Right atrium auricular region (tissue), 2 donors: ENCODE measurements at places on chromosomes 2 and 18. TPM values are rescaled to one million over a fixed set of nuclear protein-coding genes. Genes with fewer than 3 reads are reported as not detected.

Gene MTERF4
- 25.3 TPM for total RNA-seq

Gene SPATA3
- not detected for total RNA-seq

Gene POLE4
- 15.1 TPM for total RNA-seq

Gene MTX2
- total RNA-seq = 36.7 TPM

Gene MYCN
- 0.30 TPM for total RNA-seq

Gene TGFA
- total RNA-seq = 1.7 TPM

- no peak overlapping the region for H3K27ac ChIP-seq
- H3K36me3 ChIP-seq = peaks cover 3% of the 10 kb centered on the region
- H3K4me3 ChIP-seq = no peak overlapping the region
These were observed 7.5 kb downstream of the SMCHD1 start for GRCh38 chr18:2662990-2663389.

DNA sequence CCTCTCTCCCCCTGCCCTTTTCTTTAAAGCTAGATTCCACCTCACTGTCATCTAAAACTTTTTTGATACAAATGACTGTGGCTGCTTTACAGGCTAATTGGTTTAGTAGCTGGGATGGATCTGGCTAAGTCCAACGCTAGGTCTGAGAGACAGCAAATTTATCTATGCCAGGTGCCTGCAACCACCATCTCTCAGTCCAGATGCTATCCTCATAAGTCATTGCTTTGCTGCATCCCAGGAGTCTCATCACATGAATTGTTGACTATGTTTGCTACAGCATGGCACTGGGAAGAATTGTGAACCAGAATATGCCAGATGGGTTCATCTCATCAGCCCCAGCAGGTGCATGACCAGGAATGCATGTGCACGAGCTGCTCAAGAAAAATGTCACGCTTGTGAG lies 100.0 kb upstream of the PID1 start:
- no peaks in the 10 kb centered on the region for H3K36me3 ChIP-seq
- H3K4me3 ChIP-seq = no peak overlapping the region
- H3K27ac ChIP-seq = no peak overlapping the region
- no peaks in the 10 kb centered on the region for H3K27me3 ChIP-seq

DNA sequence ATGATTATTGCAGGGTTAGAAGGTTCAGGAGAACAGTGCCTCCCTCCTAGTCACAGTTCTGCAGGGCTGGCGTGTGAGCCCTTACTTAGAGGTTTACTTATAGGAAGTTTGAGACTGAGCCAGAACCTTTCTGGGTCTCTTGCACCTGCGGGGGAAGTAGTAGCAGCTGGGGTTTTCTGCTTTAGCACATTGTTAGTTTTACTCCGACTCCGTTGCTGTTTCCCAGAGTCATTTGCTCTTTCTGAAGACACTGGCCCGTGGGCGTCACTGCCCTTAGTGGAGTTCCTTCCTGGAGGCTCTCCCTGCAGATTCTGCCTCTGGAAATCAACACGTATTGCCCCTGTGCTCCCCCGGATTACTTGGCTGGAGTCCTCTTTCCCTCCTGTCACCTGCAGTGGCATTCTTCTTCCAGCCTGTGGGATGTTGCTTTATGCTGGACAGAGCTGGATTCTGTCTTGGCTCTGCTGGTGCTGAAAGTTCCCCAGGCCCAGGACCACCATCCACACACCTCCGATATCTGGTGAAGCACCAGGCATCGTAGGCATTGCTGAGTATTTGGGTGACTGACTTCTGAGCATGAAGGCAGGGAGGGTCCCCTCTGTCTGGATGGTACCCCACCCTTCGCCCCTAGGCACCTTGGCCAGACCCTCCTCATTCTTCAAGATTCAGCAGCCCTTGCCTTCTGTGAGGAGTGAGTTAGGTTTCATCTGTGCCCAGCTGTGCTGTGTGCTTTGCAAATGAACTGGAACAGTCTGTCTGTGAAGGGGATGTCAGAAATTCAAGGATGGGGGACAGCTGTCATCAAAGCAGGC lies 51.7 kb downstream of the AGAP1 start:
- H3K4me3 ChIP-seq = no peak overlapping the region
- H3K27ac ChIP-seq = no peak overlapping the region
- no peaks in the 10 kb centered on the region for H3K4me1 ChIP-seq
- no peaks in the 10 kb centered on the region for H3K27me3 ChIP-seq

GRCh38 chr18:37251679-37252078 lies 313.9 kb downstream of the CELF4 start:
- no peak overlapping the region for H3K4me3 ChIP-seq
- no peak overlapping the region for H3K27ac ChIP-seq
- H3K4me1 ChIP-seq = peaks cover 12% of the 10 kb centered on the region
- no peaks in the 10 kb centered on the region for H3K27me3 ChIP-seq
- no peaks in the 10 kb centered on the region for H3K36me3 ChIP-seq

DNA sequence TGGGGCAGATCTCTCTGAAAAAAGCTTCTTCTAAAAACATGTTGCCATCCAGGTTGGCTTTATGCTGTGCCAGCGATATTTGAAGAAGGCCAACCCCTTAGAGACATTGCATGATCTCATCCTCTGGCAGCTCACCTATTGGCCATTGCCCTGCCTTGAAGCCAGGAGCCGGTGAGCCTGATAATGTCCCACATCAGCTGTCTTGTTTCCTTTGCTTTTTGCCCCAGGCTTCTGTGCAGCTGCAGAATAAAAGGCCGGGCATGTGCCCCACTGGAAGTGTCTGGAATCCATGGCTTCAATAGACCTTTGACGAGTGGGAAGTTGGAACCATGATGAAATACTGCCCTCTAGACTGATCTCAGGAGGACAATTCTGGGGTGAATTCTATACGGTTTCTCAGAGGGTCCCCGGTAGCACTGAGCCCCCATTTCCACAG lies 523.5 kb upstream of the ZEB2 start:
- no peak for DNase-seq
- no peaks in the 10 kb centered on the region for H3K27me3 ChIP-seq
- H3K27ac ChIP-seq = no peak overlapping the region
- no peaks in the 10 kb centered on the region for H3K4me1 ChIP-seq
- H3K36me3 ChIP-seq = no peaks in the 10 kb centered on the region

DNA sequence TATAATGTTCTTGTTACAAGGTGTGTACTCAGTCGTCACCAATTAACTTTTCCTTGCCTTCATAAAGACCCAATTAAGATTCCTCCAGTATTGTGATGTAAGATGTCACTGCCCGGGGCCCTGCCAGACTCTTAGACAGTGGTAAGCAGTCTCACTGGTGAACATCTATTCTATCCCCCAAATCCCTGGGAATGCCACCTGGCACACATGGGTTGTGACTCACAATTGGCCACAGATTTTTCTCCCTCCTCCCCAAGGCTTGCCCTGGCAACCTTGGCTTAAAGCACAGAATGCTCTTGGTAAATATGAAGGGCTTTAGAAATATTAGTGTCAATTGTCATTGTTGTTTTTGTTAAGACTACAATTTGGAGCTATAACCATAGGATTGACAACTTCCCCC lies 287.9 kb downstream of the ETAA1 start:
- H3K4me3 ChIP-seq = no peak overlapping the region
- H3K27me3 ChIP-seq = no peaks in the 10 kb centered on the region
- no peak overlapping the region for H3K27ac ChIP-seq
- H3K4me1 ChIP-seq = no peaks in the 10 kb centered on the region
- DNase-seq = no peak

DNA sequence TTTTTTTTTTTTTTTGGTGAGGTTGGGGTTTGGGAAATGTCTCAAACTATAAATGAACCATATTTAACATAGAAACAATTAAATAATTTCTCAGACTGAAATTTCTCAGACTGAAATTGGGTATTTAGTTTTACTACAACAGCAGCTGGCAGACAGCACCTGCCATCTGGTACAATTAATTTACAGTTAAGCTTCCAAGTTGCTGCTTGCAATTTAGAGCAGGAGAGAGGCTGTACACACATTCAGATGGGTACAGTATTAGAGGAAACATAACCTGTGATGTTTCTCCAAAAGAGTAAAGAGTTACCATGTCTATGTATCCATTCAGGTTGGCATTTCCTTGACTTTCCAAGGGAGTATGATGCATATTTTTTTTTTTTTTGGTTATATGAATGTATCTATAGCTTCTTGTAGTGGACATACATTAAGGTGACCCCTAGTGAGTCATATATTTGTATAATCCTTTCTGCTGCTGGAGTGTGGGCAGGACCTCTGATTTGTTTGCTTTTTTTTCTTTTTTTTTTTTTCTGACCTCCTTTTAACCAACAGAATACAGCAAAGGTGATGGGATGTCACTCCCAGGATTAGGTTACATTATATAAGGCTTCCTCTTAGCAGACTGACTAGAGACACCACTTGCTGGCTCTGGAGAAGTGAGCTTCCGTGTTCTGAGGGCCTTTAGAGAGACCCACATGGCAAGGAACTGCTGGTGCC lies 201.7 kb downstream of the PTH2R start:
- H3K4me3 ChIP-seq = no peak overlapping the region
- no peak for DNase-seq
- H3K4me1 ChIP-seq = no peaks in the 10 kb centered on the region

DNA sequence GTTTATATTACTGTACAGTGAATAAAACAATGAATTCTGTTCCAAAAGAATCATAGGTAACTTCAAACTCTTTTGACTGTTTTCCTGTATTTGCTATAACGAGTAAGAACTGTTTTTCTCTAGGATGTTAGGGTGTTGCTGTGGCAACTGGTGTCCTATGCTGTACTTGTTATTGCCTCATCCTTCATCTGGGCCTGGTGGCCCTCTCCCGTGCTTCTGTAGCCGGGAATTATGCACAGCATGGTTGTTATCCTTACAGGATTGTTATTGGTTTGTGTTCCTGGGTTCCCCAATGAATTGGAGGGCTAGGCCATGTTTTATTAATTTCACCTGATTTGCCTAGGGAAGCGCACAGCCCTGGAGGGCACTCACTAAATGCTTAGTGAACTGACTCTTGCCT lies 279.2 kb downstream of the PTPRM start:
- H3K27ac ChIP-seq = no peak overlapping the region
- no peaks in the 10 kb centered on the region for H3K36me3 ChIP-seq
- H3K4me3 ChIP-seq = no peak overlapping the region
- no peak for DNase-seq
- H3K27me3 ChIP-seq = no peaks in the 10 kb centered on the region

GRCh38 chr2:118986738-118987137 lies 44.7 kb downstream of the MARCO start:
- no peaks in the 10 kb centered on the region for H3K27me3 ChIP-seq
- no peak for DNase-seq
- H3K4me3 ChIP-seq = no peak overlapping the region
- no peaks in the 10 kb centered on the region for H3K36me3 ChIP-seq
- H3K4me1 ChIP-seq = no peaks in the 10 kb centered on the region

- H3K4me1 ChIP-seq = no peaks in the 10 kb centered on the region
- H3K27ac ChIP-seq = peak overlapping the region; percentile 68
- H3K4me3 ChIP-seq = peak overlapping the region; percentile 46
- no peak for DNase-seq
- no peaks in the 10 kb centered on the region for H3K36me3 ChIP-seq
These were observed 727 bp downstream of the KIF1A start for GRCh38 chr2:240819126-240819857.

DNA sequence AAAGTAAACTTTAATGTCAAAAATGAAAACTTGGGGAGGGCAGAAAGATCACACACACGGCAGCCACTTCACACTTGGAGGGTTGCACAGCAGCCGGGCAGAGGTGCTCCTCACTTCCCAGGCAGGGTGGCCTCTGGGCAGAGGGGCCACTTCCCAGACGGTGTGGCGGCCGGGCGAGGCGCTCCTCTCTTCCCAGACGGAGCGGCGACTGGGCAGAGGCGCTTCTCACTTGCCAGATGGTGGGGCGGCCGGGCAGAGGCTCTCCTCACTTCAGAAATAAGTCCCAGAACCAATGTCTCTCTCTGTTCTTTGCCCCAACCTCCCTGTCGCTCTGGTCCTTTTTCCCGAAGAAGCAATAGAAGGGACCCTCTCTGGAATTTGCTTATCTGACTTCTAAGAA lies 65.7 kb upstream of the LRPPRC start:
- no peak for DNase-seq
- no peak overlapping the region for H3K4me3 ChIP-seq
- H3K4me1 ChIP-seq = no peaks in the 10 kb centered on the region
- H3K27ac ChIP-seq = no peak overlapping the region
- no peaks in the 10 kb centered on the region for H3K27me3 ChIP-seq
- no peaks in the 10 kb centered on the region for H3K36me3 ChIP-seq
